Ovary (tissue), 10 donors: ENCODE measurements at places on chromosomes 3 and 15. TPM values are rescaled to one million over a fixed set of nuclear protein-coding genes. Genes with fewer than 3 reads are reported as not detected.

ADAMTS7 gene
- 15.9 TPM for total RNA-seq

CNTN4 gene
- total RNA-seq: 0.35 TPM

TRPM1 gene
- not detected for total RNA-seq

CFAP100 gene
- total RNA-seq: not detected

MYH15 gene
- total RNA-seq: not detected
